ENCODE measurements at places on chromosomes 16 and 17. TPM values are rescaled to one million over a fixed set of nuclear protein-coding genes. Genes with fewer than 3 reads are reported as not detected.

Gene ABI3
- 11.2 TPM for total RNA-seq

Gene RCVRN
- not detected for total RNA-seq

Gene KRT222
- 7.1 TPM for total RNA-seq

Gene ABCC1
- 25.1 TPM for total RNA-seq

Gene GNG13
- total RNA-seq = not detected

Gene CREBBP
- total RNA-seq = 91.5 TPM

Gene SP6
- total RNA-seq = 1.3 TPM

Gene CD300LG
- 12.9 TPM for total RNA-seq

Gene C16orf96
- total RNA-seq = 0.21 TPM

Gene STARD3
- 85.3 TPM for total RNA-seq

Gene PIPOX
- 6.1 TPM for total RNA-seq

DNA sequence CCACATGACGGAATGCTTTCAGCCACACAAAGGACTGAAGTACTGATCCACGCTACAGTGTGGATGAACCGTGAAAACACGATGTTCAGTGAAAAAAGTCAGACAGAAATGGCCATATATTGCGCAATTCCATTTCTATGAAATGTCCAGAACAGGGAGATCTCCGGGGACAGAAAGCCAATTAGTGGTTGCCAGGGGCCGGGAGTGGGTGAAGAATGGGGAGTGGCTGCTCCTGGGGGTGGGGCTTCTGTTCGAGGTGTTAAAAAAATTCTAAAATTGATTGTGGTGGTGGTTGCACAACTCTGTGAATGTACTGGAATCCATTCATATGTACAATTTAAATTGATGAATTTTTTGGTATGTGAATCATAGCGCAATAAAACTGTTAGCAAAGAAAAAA is 154.8 kb upstream of the HSBP1 start:
- no peak for DNase-seq

- DNase-seq = no peak
These were observed 13.2 kb upstream of the BAIAP2 start for GRCh38 chr17:81021531-81022343.

DNA sequence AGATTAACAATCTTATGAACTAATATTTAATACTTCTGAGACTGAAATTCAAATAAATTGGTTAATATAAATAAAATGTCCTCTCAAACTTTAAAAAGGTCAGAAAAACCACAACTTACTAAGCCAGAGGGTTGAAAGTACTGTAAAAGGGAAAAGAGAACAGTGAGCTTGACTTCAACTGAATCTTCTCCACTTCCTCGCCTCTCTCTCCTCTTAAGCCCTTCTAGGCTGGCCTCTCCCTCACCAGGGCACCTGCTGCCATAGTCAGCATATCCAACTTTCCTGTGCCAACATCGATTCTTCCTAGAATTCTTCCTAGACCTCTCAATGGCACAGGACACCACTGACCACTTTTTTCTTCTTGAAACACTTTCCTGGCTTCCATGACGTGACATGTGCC is 19.4 kb downstream of the GNA13 start:
- DNase-seq = no peak

DNA sequence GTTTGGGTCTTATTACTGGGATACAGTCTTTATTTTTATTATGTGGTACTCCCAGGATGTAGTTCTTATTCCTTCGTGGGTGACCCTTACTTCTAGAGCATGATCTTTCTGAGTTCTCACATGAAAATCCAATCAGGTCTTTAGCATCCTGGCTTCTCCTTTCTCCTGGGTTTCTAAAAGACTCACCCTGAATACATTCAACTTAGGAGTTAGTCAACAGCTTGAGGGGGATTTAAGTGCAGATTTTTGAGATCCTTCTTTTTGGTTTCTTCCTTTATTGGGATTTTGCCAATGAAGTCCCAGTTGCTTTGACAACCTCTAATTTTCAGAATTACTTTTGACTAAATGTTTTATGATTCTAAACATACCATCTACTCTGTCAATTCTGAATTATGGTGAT is 68.2 kb downstream of the SIAH1 start:
- DNase-seq = no peak

DNA sequence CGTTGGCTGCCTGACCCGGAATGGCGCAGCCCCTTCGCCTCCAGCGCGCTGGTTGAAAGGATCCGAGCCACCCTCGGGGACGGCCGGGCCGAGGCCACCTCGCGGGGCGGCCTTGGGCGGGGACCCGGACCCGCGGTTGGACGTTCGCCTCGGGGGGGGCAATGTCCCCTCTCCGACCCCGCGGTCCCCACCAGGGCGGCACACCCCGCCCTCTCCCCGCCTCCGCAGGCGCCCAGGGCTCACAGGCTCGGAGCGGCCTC is 1.0 kb upstream of the SOX8 start:
- DNase-seq = no peak

DNA sequence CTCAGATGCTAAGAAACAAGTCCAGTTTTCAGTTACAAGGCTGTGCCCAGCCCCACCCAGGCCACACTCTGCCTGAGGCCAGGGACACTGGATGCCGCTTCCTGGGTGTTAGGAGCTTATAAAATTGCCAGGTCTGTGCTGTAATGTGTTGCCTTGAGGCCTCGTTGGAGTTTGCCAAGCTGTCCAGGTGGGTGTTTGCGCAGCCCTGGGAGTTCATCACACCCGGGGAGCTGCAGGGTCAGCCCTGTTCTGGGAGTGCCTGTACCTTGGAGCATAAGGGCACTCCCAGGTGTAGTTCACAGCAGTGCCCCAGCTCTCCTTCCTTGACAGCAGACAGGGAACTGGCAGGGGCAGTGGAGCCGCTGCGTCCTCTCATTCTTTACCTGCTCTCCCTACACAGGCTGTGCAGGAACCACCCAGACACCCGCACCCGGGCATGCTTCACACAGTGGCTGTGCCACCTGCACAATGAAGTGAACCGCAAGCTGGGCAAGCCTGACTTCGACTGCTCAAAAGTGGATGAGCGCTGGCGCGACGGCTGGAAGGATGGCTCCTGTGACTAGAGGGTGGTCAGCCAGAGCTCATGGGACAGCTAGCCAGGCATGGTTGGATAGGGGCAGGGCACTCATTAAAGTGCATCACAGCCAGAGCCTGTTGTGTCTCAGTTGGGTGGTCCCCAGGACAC is 1.6 kb downstream of the GFER start:
- no peak for DNase-seq

- DNase-seq = no peak
These were observed 159.6 kb downstream of the PRKCA start for GRCh38 chr17:66462010-66462409.

DNA sequence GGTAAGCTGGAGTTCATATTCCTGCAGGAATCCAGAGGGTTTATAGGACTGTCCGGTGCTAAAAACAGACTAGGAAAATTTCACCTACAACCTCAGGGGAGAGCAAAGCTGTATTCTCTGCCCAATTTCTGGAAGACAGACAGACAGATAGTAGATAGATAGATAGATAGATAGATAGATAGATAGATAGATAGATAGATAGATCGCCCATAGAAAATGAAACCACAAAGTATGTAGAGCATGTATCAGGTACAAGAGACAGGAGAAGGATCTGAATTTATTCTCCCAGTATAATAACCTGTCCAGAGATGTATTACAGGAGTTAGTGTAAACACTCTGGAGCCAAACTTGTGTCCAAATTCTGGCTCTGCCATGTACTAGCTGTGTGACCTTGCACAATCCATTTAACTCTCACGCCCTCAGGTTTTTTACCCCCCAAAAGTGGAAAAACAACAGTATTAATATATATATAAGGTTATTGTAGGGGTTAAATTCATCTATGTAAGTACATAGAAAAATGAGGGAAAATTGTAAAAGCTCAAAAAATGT is 2.1 kb upstream of the ABCA6 start:
- DNase-seq = no peak

DNA sequence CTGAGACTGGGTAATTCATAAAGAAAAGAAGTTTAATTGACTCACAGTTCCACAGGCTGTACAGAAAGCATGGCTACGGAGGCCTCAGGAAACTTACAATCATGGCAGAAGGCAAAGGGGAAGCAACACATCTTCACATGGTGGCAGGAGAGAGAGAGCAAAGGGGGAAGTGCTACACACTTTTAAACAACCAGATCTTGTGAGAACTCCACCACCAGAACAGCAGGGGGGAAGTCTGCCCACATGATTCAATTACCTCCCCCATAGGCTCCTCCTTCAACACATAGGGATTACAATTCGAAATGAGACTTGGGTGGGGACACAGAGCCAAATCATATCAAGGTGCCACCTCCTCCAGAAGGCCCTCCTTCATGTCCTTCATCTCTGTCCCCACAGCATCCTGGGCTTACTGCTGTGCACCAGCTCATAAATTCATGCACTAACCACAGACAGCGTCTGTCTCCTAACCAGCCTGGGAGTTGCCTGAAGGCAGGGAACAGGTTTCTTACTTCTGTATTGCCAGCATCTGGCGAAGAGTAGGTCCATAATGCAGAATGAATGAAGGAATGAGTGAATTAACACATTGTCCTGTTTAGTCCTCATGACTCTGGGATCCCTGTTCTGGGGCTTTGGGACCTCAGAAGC is 74.4 kb downstream of the WSB1 start:
- no peak for DNase-seq

- no peak for DNase-seq
These were observed 527 bp downstream of the EIF5A start for GRCh38 chr17:7307686-7308624.

GRCh38 chr17:63786971-63787711 is 13.2 kb downstream of the DDX42 start:
- DNase-seq = no peak

DNA sequence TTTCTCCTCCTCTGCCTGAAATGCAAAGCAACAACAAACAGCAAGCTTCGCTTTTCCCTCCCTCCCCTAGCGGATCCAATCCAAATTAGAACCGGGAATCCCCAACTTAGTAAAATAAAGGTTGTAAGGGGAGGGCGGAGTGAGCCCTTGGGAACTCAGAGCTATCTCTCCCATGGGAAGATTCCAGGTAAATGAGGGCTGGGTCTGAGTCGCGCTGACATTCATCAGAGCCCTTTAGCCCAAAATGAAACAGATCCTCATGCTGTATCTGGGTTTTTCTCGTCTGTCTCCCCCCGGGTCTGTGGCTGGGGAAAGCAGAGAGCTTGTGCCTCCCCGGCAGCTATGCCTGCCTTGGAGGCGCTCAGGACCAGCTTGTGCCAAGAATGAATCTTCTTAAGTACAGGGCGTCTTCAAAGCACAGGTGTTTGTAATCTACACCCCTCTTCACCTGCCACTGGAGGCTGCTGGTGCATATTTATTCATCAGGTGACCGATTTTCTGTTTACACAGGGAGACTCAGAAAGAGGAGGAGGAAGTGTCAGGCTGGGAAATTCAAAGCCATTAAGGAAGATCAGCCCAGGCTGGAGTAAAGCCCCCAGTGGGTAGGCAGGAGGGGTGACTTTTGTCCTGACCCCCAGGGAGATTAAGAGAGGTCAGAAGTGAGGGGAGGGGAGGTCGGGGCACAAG is 55.0 kb upstream of the GSE1 start:
- no peak for DNase-seq

DNA sequence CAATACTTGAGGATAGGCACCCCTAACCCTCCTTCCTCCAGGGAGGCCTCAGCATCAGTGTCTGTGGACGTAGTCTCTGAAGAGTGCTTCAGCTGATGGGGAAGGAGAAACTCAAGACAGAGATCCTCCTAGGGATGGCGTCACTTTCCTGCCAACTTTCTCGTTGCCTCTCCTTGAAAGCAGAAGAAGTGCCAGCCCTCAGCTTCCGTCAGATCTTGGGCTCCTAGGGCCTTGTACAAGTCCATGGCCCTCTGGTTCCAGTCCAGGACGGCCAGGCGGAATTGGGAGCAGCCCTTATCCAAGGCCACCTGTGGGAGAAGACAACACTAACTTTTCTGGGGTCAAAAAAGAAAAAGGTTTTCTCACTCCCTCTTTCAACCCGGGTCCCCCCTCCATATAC is 1.3 kb downstream of the SAT2 start:
- no peak for DNase-seq

- DNase-seq = no peak
These were observed 52.7 kb upstream of the FOXF1 start for GRCh38 chr16:86457501-86458148.
